ENCODE measurements at places on chromosomes 11 and 22.

GRCh38 chr11:23679041-23679440 lies 817.8 kb upstream of the LUZP2 start:
- no peak for DNase-seq

GRCh38 chr11:66739983-66740382 lies 11.0 kb upstream of the SPTBN2 start:
- DNase-seq: no peak

DNA sequence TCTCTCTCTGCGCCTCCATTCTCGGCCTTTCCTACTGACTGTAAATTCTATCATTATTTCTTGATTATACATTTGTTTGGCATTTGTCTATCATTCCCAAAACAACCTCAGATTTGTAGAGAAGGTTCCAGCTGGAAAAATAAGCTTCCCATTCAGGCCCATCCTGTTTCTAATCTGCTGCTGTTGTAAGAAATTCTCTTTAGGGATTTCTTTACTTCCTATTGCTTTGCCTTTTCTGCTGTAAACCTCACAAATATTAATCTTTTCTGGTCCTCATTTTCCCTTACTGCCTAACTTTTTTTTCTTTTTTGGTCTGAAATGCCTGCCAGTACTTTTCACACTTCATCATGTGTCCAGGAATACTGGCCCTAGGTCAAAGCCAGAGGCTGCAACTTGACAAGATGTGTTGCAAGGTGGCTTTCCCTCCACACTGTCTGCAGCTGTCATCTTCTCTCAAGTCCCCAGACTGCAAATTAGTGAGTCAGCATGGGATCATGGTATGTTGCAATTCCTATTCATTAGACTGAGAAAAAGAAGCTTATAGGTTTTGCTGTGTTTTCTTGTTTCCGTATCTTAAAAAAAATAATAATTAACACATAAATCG lies 858.7 kb upstream of the CHORDC1 start:
- no peak for DNase-seq

DNA sequence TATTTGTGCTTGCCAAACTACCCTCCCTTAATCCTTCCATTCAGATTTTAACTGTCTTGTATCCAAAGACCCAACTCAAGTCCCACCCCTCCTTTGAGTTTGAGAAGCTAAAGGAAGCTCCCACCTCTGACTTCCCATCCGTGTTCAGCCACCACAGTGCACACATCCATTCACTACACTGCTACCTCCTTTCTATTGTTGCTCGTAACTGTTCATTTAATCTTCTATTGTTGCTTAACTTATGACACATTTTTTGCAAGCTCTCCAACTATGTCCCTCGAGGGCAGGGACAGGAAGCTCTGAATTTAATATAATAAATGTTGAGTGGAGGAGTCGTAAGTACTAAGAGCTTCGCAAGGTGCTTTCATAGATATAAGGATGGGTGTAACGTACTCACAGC lies 10.4 kb downstream of the LARGE1 start:
- DNase-seq: no peak

DNA sequence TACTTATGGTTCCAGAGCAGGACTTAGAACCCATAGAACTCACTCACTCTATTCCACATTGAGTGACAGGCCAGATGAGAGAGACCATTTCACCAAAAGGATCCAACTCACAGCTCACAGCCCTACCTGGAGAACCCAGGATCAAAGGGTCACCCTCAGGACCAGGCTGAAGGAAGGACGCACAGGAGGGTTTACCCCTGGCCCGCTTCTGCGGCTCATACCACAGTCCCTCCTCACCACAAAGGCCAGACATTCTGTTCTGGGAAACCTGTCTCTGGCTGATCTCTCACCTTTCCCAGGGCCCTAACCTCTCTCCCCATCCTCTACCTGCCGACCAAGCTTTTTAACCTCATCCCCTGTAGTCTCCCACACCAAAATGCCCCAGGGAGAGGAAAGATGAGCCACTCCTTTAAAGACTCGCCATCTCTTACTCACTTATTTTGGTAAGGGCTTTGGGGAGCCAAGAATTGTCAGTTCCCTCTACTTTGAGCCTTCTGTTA lies 4.7 kb downstream of the FOSL1 start:
- DNase-seq: no peak

- no peak for DNase-seq
Measured at GRCh38 chr22:24146194-24146616, 35.1 kb upstream of the SUSD2 start.

DNA sequence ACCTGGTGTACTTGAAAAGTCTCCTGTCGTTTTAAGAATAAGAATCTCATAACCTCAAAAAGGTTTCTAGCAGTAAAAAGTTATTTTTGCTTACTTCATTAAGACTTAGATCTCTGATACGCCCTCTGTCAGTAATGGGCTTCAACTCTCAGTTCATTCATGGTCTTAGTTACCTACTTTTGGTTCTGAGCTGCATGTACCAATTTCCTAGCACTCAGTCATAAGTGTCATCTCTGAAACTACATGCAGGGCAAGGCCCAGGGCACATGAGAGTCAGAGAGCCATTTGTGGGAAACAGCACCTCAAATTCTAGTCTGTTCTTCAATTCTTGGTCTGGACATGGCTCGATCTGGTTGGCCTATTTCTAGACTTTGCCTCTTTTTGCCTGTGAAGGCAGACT lies 838.4 kb downstream of the FAM181B start:
- no peak for DNase-seq

DNA sequence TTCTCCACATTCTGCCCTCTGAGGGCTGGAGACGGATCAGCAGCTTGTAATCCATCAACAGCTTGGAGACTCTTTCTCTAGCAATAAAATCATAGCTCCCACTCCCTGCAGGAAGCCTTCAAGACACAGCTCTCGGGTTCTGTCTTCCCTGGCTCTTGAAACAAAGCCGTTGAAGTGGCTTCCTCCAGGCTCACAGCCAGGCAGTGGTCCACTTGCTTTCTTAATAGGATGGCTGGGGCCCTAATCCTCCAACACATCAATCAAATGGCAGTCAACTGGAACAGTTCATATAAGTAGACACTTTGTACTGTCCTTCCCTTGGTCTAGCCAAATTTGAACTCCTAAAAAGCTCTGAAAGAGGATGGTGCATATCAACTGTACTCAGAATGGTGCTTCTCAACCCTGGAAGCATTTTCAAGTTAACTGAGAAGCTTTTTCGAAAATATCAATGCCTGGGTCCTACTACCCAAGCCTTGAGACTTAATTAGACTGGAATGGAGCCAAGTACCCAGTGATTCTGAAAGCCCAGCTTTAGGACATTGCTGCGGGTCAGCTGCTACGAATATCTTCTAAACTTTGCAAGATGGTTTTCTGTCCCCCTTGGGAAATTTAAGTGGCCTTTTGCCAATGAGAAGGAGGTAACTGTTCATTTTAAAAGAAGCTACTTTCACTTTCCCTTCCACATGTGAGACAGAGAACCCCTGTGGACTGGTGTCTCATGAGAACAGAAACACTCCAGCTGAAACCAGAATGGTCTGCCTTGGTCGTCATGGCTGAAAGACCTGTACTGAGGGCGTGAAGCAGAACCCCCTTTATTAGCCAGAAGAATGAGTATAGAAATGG lies 74.7 kb downstream of the SC5D start:
- no peak for DNase-seq

GRCh38 chr11:111734101-111734953 lies 31.9 kb downstream of the PPP2R1B start:
- no peak for DNase-seq

DNA sequence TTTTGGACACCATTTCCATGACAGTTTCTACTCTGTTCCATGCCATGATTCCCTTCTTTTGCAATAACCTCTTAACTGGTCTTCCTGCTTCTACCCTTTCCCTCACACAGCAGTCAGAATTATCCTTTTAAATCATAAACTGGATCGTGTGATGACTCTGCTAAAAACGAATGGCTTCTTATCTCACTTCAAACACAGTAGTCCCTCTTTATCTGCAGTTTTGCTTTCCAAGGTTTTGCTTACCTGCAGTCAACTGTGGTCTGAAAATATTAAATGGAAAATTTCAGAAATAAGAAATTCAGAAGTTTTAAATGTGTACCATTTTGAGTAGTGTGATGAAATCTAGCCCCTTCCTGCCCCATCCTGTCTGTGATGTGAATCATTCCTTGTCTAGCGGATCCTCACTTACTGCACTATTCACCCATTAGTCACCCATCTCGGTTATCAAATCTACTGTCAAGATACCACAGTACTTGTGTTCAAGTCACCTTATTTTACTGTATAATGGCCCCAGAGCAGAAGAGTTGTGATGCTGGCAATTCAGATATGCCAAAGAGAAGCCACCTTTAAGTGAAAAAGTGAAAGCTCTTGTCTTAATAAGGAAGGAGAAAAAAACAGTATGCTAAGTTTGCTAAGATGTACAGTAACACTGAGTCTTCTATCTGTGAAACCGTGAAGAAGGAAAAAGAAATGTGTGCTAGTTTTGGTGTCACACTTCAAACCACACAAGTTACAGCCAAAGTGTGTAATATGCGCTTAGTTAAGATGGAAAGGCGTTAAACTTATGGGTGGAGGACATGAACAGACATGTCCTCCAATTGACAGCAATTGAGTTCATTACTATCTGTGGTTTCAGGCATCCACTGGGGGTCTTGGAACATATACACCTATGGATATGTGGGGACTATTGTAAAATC lies 283.0 kb downstream of the DDX10 start:
- no peak for DNase-seq

DNA sequence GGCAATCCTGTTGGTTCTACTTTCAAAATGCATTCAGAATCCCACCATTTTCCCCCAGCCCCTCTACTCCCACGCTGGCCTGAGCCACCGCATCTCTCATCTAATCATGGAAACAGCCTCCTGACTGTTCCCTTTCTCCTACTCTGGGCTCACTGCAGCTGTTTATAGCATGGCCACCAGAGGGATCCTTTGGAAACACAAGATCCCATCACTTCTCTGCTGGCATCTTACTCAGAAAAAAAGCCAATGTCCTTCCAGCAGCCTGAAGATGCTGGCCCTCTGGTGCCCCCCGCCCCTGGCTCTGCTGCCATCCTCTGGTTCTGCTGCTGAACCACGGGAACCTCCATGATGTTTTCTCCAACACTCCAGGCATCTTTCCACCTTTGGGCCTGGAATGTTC lies 11.1 kb downstream of the MS4A8 start:
- DNase-seq: no peak

- DNase-seq: no peak
Measured at GRCh38 chr11:100177651-100178050, 509.4 kb upstream of the ARHGAP42 start.

DNA sequence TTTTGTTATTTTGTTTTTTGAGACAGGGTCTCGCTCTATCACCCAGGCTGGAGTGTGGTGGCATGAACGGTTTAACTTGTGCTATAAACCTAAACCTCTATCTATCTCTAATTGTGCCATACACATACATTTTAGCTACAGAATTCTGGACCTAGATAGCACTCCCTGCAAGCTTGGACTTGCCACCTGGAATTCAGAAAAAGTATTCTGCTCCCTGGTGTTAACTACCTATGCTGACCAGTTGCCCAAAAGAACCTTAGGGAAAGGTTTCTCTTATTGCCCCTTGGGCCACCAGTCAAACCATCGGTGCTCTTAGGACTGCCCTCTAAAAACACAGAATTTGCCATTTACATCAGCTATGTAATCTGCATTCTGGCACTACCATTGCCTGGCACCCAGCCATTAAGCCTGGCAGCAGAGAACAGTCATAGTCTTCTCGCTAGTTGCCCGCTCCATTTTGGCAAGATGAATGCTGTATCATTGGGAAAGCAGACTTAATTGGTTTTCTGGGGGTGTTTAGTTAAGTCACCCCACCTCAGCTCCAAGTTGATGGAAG lies 55.3 kb downstream of the ETS1 start:
- no peak for DNase-seq

- DNase-seq: peak; percentile 65
Measured at GRCh38 chr11:3091846-3092602, 34.8 kb upstream of the CARS1 start.

- no peak for DNase-seq
Measured at GRCh38 chr11:126711977-126712625, 288.5 kb downstream of the KIRREL3 start.

DNA sequence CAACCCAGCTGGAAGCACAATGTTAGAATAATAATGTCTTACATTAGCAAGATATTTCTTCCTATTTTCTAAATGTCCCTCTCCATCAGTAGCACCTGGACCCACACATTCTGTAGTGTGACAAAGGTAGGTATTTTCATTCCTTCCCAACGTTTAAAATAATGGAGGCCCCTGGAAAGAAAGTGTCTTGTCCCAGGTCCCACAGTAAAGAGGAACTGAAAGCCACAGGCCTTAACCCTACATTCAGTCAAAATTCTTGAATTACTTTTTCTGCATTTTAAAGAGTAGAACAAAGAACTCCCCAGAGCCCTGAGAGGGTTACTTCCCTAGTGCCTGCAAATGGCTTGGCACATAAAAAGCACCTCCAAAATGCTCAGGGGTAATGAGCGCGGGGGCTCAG lies 26.3 kb downstream of the OPCML start:
- DNase-seq: no peak

- no peak for DNase-seq
Measured at GRCh38 chr11:65809496-65809895, 22.6 kb downstream of the OVOL1 start.

DNA sequence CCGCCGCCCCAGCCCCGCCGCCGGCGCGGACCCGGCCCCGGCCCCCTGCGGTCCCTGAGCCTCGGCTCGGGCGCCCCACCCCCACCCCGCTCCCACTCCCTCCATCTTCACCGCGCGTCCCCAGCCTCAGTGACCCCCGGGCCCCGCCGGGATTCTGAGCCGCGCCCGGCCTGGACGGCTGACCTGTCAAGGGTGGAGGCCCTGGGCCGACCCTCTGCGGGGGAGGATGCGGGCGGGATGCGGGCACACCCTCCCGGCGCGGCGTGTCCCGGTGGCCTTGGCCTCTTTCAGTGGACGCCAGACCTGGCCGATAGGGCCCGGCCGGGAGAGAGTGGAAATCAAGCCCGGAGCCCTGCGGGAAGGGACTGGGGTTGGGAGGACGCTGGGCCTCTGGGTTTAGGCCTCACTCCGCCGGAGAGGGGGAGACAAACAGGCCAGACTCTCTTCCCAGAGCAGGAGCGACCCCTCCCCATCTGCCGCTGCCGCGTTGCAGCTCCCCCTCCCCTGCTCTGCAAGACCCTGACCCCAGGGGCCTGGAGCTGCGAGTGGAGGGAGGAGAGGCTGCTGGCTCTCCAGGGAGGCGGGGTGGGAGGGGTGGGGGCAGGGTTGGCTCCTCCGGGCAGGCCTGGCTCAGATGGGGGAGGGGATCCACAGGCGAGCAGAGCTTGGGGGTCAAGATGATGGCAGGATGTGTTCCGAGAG lies 525 bp downstream of the MAPK8IP2 start:
- DNase-seq: no peak

DNA sequence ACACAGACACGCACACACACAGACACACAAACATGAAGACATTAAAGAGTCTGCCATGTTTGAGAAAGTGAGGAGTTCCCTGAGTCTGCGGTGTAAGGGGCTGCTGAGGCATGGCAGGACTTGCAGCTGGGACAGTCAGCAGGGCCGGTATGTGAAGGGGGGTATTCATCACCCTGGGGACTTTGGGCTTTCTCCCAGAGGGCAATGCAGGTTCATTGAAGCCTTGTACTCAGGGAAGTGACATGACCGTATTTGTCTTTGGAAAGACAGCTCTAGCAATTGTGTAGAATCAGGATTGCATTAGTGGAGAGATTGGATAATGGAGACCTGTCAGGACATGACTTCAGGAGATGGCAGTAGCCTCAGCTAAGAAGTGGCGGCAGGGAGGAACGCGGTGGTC lies 9.4 kb upstream of the ADAMTS8 start:
- no peak for DNase-seq

- DNase-seq: no peak
Measured at GRCh38 chr22:28703436-28703835, 23.8 kb upstream of the TTC28 start.
